ENCODE measurements at places on chromosomes 2 and 18.
A peak's percentile ranks its signal among the peaks of the same experiment; 100 is the strongest.

DNA sequence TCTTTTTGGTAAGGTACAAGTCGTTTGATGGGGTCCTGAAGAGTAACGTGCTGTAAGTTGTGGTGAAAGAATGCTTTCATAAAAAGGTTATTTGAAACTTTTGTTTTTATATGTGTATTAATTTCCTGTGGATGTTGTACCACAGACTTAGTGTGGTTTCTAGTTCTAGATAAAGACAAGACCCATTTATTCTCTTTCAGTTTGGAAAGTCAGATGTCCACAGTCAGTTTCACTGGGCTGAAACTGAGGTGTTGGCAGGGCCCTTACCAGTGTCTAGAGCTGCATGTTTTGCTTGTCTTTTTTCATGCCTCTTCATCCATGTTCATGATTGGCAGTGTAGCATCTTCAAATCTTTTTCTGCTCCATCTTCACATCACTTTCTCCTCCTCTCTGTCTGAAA, 22.1 kb upstream of the DOCK10 start:
- DNase-seq, result no peak

GRCh38 chr2:205198140-205198525, 484.2 kb upstream of the NRP2 start:
- peak; percentile 44 for DNase-seq

GRCh38 chr2:215728504-215729065, 284.8 kb downstream of the MREG start:
- peak; percentile 98 for DNase-seq

DNA sequence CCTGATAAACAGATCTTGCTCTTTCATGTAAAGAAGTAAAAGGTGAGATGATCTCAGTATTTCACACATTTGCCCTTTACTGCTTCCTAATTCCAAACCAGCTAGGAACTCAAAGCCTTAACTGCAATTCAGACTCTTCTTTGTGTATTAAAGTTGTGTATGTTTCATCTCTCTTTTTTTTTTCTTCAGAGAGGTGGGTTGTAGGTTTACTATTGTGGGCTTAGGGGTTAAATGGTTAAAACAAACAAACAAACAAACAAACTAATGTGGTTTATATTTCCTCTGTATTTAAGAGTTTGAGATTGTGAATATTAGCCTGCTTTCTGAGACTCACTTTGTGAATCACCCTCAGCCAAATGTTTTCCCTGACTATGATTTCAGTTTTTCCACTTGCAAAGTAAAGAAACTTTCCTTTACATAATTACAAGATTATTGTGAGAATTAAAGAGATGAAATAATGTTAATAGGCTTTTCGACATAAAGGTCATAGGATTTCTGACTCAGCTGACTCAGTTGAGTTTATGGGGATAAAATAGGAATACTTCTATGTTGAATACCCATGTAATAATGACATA, 2.8 kb downstream of the GULP1 start:
- peak; percentile 32 for DNase-seq

DNA sequence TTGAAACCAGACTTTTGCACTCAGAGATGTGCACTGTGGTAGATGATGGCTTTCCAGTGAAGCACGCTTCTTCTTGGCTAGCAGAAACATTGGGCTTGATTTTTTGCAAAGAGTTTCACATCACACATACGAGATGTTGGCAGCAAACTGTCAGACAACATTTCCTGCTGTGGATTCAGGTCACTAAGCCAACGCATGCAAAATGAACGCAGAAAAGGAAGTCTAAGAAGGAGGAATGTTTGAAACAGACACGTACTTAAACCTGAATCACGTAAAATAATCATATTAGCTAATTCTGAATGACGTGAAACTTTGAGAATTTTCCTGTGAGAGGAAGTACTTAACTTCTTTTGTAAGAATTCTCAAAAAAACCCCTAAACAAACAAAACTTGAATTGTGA, 88.1 kb downstream of the EPB41L3 start:
- DNase-seq, result peak; percentile 82

DNA sequence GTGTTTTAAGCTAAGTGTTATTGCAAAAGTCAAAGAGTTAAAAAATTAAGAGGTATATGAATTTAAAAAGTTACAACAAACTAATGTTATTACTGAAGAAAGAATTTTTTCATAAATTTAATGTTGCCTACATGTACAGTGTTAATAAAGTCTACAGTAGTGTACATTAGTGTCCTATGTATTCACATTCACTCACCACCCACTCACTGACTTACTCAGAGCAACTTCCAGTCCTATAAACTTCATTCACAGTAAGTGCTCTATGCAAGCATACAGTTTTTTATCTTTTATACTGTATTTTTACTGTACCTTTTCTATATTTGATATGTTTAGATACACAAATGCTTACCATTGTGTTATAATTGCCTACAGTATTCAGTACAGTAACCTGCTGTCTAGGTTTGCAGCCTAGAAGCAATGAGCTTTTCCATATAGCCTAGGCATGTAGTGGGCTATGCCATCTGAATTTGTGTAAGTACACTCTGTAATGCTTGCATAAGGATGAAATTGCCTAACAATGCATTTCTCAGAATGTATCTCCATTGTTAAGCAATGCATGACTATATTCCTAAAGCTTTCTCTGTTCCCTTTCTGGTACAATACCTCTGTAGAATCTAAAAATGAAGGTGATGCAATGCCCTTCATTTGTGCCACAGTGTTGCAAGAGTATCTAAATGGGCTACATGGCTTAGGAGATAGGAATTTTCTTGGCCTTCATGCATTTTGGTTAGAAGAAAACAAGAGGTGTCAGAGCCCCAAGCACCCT, 370.8 kb upstream of the NT5C1B start:
- no peak for DNase-seq

GRCh38 chr2:18066066-18066465, 187.6 kb downstream of the KCNS3 start:
- DNase-seq, result no peak

DNA sequence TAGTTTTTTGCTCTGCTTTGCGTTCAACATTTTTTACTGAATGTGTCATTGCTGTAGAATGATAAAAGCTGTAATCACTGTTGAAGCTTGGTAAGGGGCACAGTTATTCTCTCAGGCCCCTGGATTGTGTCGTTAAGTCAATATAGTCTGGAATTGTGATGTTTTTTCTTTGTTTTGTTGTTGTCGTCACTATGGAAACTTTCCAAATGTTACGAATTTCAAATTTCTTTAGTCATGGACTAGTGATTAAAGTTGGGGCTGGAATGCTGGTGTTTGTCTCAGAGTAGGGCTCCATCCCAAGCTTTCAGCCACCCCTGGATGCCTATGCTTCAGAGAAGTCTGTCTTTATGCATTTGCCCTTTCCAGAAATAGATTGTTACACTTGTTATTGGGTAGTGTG, 287.2 kb downstream of the CDH19 start:
- no peak for DNase-seq

- no peak for DNase-seq
These were observed 61.5 kb downstream of the ADCYAP1 start for GRCh38 chr18:965921-966758.
